ENCODE measurements at places on chromosomes 11 and 22.

GRCh38 chr11:119720311-119720913 lies 8.6 kb downstream of the NECTIN1 start:
- no peak for DNase-seq

DNA sequence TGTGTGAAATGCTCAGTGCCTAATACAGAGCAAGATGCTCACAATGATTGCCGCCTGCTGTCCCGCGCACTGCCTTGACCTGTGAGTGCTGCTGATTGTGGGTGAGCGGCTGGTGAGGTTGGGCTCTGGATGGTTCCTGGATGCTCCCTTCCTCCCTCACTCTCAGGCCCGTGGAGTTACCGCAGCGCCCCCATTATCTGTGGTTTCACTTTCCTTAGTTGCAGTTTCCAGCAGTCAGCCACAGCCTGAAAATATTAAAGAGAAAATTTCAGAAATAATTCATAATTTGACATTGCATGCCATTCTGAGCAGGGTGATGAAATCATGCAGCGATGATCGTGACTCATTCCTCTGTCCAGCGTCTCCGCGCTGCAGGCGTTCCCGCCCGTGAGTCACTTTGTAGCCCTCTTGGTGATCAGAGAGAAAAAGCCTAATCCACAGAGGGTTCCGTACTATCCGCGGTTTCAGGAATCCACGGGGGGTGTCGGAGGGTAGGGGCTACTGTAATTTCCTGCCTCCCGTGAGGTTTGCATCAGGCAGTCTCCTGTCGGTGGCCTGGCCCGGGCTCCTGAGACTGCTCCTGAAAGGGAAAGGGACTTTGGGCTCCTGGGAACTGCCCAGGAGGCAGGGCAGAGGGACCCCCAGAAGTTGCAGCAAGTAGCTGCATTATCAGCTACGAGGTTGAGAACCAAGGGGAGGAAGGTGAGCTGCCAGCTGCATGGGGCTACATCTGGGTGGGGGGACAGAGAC lies 10.6 kb downstream of the RPL3 start:
- DNase-seq, result no peak

DNA sequence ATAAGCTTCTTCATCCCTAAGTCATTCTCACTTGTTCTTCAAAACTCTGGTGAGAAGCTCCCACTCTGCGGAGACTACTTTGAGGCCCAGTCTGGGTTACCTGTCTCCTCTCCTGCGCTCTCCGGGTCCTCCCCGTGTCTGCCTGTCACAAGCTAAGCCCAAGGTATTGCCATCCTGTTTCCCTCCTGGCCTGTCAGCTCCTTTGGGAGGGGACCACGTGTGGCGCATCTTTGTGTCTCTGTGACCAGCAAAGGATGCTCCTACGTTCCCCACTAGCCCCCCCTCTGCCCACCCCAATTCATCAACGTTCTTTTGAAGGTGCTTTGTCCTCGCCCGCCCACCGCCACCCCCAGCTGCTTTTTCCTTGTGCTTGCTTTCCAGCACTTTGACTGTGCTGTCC lies 31.8 kb upstream of the FBLN1 start:
- DNase-seq, result no peak

DNA sequence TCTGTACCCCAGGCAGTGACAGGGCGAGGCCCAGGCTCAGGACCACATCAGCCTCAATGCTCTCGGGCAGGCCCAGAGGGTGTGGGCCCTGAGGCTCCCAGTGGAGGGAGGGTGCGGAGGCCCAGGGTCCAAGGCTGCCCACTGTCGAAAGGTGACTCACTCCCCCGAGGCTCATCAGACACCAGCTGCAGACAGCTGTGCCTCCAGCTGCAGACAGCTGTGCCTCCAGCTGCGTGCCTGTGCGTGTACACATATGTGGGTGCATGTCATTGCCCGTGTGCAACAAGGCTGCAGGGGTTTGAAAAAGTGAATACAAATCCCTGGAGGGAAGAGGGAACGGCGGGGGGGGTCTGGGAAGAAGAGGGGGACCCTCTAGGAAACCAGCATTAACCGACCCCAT lies 134.3 kb downstream of the BRD1 start:
- no peak for DNase-seq

GRCh38 chr11:124920870-124921609 lies 2.0 kb downstream of the HEPN1 start:
- DNase-seq, result peak; percentile 40

DNA sequence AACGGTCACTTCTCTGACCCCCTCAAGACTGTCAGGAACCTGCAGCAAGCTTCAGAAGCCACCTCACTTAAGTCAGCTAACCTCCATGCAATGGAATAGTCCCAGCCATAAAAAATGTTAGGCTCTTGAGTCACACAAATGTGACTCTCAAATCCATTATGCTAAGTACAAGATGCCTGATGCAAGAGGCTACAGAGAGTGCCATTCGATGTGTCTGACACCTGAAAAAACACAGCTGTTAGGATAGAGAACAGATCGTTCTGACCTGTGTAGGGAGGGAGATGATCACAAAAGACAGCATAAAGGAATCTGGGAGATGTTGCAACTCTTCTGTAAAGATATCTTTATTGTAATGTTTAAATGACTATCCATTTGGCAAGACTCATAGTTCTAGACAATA lies 712.4 kb downstream of the TBC1D22A start:
- DNase-seq, result no peak

GRCh38 chr11:56495117-56495516 lies 3.9 kb upstream of the OR5M8 start:
- no peak for DNase-seq

DNA sequence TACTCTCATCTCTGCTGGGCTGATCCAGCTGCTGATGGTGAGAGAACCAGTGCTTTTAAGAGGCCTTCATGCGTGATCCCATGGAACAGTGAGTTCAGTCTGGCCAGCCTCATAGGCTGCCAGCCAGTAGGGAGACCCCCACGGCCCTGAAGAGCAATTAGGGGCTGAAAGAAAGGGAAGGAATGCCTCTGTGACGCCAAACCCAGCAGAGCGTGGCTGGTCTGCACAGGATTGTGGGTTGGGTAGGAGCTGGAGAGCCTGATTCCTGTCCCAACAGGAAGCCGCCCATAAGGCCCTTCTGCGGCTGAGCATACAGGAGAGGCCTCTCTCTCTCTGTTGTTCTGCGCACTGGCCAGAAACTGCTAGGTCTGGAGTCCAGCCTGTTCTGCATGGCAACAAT lies 181.5 kb upstream of the E2F8 start:
- no peak for DNase-seq

GRCh38 chr11:128939591-128939990 lies 3.1 kb downstream of the TP53AIP1 start:
- DNase-seq, result no peak

DNA sequence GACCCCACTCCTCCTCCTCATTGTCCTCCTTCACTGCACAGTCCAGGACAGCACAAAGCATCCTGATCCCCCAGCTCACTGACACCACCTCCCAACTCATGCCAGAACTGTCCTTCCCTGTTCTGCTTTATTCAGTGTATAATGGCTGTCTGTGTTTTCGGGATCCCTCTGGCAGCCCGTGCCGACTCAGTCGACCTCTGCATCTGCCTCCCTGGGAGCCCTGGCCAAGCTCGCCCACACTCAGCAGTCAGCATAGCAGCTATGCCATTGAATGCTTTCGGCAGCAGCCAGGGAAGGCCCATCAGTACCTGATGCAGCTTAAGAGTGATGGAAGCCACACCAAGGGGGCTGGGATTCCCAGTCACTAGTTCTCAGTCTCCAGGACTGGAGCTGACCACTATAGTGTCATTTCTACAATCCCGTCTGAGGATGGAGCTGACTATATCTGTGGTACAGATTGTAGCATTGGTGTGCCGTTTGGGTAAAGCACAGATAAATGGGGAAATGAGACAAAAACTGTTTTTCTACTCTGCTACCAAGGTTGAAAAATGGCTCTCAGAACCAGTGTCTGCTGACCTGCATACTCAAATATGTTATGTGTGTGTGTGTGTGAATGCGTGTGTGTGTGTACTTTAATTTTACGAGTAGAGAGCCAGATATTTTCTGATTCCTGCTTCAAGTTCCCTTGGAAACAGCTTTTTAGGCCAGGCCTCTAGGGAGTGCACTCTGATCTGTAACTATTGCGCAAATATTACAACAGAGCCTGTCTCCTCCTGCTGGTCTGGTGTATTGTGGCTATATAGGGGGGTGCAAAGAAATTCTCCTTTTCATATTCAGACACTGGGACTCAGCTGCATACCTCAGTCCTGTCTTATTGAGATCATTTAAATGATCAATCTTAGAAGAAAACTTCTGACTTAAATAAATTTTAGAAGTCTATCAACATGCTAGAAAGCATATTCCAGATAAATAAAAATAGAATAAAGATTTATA lies 78.8 kb upstream of the TOP3B start:
- no peak for DNase-seq

DNA sequence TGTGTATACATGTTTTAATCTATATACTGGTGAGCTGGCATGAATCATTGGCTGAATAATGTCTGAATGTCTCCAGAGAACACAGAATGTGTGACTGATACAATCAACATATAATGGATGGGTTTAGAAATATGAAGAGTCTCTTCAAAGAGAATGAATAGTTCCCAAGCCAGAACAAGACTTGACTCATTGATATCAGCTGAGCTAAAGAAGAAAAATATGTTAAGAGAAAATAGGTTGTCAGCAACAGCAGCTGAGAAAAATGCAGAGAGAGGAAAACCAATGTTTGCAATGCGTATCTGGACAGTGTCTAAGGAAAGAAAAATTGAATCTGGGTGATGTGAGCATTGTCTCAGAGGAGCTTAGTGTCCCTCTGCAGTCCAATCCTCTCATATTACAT lies 1281.8 kb upstream of the TENM4 start:
- no peak for DNase-seq

Measured in GM19239 (cell line).